Mucosa of descending colon (tissue), 3 donors: ENCODE measurements at places on chromosomes 3 and 15. TPM values are rescaled to one million over a fixed set of nuclear protein-coding genes. Genes with fewer than 3 reads are reported as not detected.

Gene LINGO1
- total RNA-seq: 1.8 TPM

Gene KLF15
- total RNA-seq: 1.3 TPM

DNA sequence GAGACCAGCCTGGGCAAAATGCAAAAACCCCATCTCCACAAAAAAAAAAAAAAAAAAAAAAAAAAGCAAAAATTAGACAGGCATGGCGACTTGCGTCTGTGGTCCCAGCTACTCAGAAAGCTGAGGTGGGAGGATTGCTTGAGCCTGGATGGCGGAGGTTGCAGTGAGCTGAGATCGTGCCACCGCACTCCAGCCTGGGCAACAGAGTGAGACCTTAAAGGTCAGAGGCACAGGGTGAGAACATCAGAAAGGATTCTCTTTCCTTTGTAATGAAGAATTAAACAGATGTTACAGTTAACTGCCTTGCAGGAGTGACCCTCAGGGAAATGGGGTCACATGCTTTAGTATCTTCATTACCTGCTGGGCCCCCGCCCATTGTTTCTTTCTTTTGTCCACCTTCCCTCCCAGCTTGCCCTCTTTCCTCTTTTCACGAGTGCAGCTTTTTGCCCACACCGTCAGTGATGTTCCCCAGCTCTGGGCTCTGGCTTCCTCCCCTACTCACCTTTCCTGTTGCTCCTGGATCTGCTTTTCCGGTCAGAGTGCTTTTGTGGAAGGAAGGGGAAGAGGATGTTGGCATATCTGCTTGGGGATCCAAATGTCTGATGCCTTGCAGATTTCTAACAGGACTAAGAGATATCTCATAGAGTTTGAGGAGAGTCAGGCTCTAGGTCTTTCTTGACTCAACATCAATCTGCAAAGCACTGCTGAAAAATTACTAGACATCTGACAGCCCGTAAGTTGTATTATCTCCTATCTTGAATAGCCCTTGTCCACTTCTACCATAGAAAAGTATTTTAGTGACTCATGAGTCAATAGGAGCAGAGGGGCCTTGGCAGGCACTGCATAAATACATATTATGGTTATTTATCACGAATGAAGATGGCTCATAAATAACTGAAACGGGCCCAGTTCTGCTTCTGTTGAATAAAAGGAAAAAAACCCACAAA, 35.6 kb upstream of the NDUFB4 start:
- no peak for DNase-seq

GRCh38 chr15:83174891-83175290, 32.7 kb downstream of the HDGFL3 start:
- no peak for DNase-seq

Gene HIGD2B
- total RNA-seq: not detected

DNA sequence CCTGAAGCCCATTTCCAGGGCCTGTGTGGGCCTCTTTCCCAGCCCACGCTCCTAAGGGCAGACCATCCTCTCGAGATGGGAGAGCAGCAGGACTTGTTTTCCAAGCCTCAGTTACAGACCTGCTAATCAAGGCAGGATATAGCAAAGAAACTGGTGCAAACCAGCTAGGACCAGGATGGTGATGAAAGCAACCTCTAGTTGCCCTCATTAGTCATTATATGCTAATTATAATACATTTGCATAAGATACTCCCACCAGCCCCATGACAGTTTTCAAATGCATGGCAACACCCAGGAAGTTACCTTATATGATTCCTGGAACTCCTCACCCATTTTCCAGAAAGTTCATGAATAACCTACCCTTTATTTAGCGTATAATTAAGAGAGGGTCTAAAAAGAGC, 34.4 kb upstream of the TRH start:
- DNase-seq: no peak

- DNase-seq: no peak
Observed at GRCh38 chr3:183502237-183503181, 53.0 kb downstream of the KLHL6 start.

Gene ASB14
- not detected for total RNA-seq

DNA sequence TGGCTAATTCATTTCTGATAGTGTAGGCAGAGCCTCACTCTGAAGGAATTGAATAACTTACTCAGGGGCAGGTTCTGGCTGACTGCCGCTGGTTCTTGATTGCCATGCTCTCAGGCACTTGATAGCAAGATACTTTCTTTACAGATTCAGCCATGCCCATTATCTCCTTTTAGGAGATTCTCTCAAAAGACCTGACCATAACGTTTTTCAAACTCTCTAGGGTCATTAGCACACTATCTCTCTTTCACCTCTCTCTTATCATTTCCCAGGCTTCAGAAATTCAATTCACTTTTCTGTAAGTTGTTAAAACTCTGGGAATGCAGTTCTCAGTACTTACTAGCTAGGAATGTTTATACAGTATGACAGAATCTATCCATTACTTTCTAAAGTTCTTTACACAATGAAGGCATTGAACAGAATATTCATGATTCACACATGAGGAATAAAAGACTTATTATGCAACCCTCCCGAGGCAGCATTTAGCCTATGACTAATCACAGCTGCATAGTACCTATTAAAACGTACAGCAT, 850.3 kb upstream of the CADM2 start:
- no peak for DNase-seq

DNA sequence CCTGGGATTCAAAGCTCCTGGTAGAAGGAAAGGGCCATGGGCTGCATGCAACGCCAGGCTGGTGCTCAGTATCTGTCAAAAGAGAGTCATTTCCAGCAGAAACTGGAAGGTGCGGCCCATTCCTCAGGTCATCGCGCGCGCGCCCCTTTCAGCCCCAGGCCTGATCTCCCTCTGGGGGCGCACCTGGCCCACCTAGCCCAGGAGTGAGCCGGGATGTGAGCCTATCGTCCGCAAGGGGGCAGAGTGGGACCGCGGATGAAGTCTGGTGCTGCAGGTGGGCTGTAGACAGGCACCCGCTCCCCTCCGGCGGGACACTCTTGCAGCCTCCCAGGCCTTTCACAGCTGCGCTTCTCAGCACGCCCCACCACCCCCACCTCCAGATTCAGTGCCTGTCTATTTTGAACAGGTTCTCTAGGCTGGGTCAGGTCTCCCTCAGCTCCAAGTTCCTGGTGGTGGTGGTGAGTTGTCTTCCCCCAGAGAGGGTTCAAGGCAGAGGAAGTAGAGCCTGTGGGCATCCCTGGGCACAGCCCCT, 5.8 kb upstream of the RPL29 start:
- DNase-seq: peak; percentile 81

DNA sequence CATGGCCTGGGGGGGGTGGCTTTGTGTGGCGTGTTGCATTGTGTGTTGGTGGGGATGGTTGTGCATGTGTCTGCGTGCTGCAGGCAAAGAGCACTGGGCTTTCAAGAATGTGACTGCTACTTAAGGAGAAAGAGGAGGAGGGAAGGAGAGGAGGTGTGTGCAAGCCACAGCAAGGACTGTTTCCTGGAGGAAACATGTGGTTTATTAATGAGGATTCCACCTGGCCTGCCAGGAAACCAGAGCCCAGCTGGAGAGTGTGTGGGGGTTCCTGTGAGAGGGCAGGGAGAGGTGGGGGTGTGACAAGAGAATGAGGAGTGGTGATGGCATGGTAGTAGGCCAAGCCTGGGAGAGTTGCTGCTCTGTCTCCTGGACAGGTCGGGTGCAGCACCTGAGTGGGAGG, 258.1 kb upstream of the ROPN1 start:
- DNase-seq: no peak

Gene PTPN23
- 43.6 TPM for total RNA-seq

DNA sequence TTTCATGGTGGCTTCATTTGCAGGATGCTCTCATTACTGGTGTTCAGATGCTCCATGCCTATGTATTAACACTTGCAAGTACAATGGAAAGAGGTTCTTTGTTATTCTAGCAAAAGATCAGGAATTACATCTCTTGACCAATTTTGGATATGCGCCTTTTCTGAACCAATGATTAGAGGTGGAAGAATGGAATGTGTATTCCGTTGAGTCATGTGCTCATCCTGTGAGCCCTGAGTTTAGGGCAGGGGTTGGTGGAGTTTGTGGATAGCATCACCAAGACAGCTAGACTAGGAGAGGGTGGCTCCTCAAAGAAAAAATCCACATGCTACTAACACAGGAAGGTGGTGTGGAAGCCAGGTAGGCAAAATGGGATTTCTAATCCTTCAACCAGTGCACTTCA, 80.7 kb upstream of the SLC25A26 start:
- DNase-seq: no peak

DNA sequence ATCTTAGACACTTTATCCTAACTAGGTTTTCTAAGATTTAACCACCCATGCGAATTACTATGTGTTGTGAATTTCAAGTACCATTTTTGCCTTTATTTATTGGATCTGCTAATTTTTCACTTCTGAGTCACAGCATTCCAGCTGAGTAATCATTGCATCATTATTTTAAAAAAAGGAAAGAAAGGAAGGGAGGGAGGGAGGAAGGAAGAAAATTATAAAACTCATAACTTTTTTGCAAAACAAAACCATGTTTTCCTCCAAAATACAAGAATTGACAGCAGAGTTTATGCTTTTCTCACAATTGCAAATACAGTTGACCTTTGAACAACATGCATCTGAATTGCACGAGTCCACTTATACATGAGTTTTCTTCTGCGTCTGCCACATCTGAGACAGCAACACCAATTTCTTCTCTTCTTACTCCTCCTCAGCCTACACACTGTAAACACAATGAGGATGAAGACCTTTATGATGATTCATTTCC, 651.4 kb upstream of the NECTIN3 start:
- DNase-seq: no peak

- no peak for DNase-seq
Observed at GRCh38 chr3:102194760-102195159, 240.1 kb upstream of the ZPLD1 start.

Gene CD86
- total RNA-seq: 5.1 TPM

Gene QARS1
- 415 TPM for total RNA-seq

DNA sequence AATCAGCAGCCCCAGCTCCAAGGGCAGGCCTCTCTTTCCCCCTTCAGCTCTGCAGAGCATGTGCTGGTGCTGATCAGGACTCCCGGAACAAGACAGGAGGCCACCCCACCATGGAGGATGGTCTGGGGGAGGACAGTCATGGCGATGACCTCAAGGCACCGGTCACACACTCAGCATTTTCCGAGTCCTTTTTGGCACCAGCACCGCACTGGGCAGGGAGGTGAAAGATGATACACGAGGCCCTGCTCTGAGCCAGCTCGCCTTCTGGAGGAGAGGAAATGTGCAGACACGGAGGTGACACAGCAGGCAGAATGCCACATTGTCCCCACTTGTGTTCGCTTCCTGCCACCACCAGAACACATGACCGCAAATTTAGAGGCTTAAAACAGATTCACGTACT, 61.8 kb upstream of the SEC61A1 start:
- DNase-seq: no peak

Gene SLC28A1
- not detected for total RNA-seq

DNA sequence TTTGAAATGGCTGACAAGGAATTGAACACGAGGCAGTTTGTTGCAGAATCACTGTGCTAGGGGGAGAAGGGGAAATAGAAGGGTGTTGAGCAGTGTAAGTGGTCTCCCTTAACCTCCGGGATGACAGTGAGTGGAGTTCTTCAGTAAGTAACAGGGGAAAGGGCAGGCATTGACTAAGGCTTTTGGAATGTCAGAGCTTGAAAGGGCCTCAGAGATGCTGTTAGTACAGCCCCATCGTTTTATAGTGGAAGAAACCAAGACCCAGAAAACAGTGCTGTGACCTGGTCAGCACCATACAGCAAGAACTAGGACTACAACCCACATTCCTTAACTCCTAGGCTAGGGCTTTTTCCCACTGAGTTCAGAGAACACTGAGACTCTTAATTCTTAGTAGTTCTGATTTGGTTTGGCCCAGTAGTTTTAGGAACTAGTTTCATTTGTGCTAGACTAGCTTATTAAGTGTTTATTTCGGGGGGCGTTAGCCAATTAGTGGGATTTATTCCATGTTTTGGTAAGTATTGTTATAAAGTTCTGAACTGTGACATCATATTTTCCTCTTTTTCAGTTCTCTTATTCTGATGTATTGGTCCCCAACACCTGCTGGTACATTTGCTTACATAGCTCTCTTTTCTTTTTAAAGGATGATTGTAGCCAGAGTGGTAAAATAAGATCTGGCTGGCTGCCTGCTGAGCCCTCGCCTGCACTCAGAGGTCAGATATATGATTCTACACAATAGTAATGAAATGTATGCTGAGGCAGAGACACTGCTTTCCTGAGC, 34.2 kb downstream of the RAB11A start:
- no peak for DNase-seq

GRCh38 chr15:51861557-51862359, 32.3 kb downstream of the TMOD3 start:
- DNase-seq: no peak

Gene CSNK1G1
- 19.1 TPM for total RNA-seq

DNA sequence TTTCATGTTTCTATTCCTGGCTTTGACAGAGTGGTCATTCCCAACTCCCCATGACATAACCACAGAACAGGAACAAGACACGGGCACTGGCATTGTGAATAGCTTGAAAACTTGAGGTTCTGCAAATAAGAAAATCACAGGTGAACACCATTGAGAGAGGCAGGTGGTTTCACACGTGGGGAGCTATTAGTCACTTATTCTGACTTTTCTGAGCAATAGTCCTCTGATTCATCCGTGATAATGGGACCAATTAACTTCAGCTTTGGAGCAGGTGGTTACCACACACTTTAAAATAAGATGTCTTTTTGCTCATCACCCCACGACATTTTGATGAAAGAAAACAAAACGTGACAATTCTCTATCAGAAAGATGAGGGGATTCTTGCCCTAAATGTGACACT, 224.7 kb downstream of the KLF13 start:
- no peak for DNase-seq

GRCh38 chr15:73717206-73717605, 33.0 kb downstream of the CD276 start:
- DNase-seq: no peak

- DNase-seq: no peak
Observed at GRCh38 chr3:27500035-27500434, 15.9 kb upstream of the SLC4A7 start.

- no peak for DNase-seq
Observed at GRCh38 chr15:36502509-36502908, 76.9 kb upstream of the CDIN1 start.

Gene SEMA6D
- total RNA-seq: 48.3 TPM

DNA sequence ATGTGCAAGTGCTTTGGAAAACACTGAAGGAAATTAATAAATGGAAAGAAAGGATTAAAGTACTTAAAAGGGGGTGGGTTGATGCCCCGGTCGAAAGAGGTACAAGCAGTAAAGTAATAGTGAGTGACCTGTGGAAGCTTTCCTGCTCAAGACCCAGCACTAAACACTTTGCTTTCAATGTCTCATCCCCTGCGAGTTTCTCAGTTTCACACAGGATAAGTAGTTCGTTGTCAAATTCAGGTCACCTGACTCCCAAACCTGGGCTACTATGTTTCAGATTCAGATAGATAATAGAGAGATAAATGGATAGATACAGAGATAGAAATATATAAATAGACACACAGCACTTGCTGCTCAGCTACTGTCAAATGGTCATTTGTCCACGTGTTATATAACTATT, 19.6 kb downstream of the STAC start:
- DNase-seq: no peak

Gene NRROS
- 5.4 TPM for total RNA-seq

- DNase-seq: no peak
Observed at GRCh38 chr3:173762501-173762900, 365.0 kb downstream of the NLGN1 start.
